ENCODE measurements at places on chromosomes 2 and 18. TPM values are rescaled to one million over a fixed set of nuclear protein-coding genes. Genes with fewer than 3 reads are reported as not detected.

GRCh38 chr18:37385846-37386778 is 179.5 kb downstream of the CELF4 start:
- no peak overlapping the region for H3K4me3 ChIP-seq
- peak; percentile 26 for DNase-seq
- no peak overlapping the region for H3K27ac ChIP-seq
- no peaks in the 10 kb centered on the region for H3K36me3 ChIP-seq
- no peaks in the 10 kb centered on the region for H3K27me3 ChIP-seq

GRCh38 chr2:203887677-203888076 is 20.1 kb downstream of the CTLA4 start:
- no peaks in the 10 kb centered on the region for H3K4me1 ChIP-seq
- H3K27ac ChIP-seq = no peak overlapping the region
- H3K36me3 ChIP-seq = no peaks in the 10 kb centered on the region
- H3K27me3 ChIP-seq = no peaks in the 10 kb centered on the region
- no peak overlapping the region for H3K4me3 ChIP-seq

- no peak overlapping the region for H3K4me3 ChIP-seq
- no peaks in the 10 kb centered on the region for H3K27me3 ChIP-seq
- H3K27ac ChIP-seq = no peak overlapping the region
- no peak for DNase-seq
- no peaks in the 10 kb centered on the region for H3K36me3 ChIP-seq
Measured at GRCh38 chr2:11589316-11589940, 55.6 kb downstream of the GREB1 start.

GRCh38 chr18:31105733-31106132 is 3.5 kb upstream of the DSC2 start:
- no peaks in the 10 kb centered on the region for H3K27me3 ChIP-seq
- no peak overlapping the region for H3K4me3 ChIP-seq
- H3K36me3 ChIP-seq = no peaks in the 10 kb centered on the region
- H3K27ac ChIP-seq = no peak overlapping the region

DNA sequence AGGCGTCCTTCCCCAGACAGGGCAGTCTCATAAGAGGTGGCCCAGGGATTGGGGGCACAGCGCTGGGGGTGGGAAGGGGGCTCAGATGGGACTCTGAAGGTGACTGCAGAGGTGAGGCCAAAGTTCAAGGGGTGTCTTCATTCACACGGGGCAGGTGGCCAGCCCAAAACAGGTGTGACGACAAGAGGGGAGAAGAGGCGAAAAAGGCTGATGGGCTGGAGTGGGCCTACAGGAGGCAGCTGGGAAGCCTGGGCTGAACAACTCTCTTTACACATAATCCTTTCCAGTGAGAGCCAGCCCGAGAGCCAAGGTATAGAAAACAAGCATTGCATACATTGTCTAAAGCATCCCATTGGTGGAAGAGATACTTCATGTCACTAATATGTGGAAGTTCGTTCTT is 130.9 kb upstream of the ASB18 start:
- H3K27ac ChIP-seq = no peak overlapping the region
- no peaks in the 10 kb centered on the region for H3K4me1 ChIP-seq
- H3K27me3 ChIP-seq = no peaks in the 10 kb centered on the region
- DNase-seq = no peak
- H3K4me3 ChIP-seq = no peak overlapping the region

Gene LRP1B
- total RNA-seq = not detected

Gene TXNDC2
- not detected for total RNA-seq

Gene SCLY
- total RNA-seq = 14.8 TPM
